Activated T-helper 1 cell treated with anti-CD3 and anti-CD28 coated beads, Interleukin-2, amount 50 U/mL, for 16 hours (primary cell): ENCODE measurements at places on chromosomes 3 and 15.

GRCh38 chr3:149621218-149622005 is 36.4 kb downstream of the WWTR1 start:
- no peak for DNase-seq

GRCh38 chr15:77493324-77493907 is 72.7 kb downstream of the HMG20A start:
- no peak for DNase-seq

DNA sequence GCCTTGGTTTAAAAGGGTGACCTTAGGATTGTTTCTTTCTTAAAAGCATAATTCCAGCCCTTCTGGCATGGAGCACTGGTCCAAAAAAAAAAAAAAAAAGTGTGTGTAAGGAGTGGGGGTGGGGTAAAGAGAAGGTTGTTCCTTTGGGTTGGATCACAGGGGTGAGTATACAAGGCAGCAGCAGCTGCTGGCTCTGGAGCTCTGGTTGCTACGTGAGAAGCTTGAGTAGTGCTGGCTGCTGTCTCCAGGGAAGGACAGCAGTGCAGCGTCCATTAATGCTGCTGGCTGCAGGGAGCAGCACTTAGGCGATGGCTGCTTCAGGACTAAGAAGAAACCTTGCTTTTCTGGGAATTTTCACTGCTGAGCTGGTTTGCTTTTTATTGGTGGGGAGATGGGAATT is 2.3 kb downstream of the SETD5 start:
- no peak for DNase-seq

- no peak for DNase-seq
Observed at GRCh38 chr3:169147238-169148008, 516.1 kb downstream of the MECOM start.

DNA sequence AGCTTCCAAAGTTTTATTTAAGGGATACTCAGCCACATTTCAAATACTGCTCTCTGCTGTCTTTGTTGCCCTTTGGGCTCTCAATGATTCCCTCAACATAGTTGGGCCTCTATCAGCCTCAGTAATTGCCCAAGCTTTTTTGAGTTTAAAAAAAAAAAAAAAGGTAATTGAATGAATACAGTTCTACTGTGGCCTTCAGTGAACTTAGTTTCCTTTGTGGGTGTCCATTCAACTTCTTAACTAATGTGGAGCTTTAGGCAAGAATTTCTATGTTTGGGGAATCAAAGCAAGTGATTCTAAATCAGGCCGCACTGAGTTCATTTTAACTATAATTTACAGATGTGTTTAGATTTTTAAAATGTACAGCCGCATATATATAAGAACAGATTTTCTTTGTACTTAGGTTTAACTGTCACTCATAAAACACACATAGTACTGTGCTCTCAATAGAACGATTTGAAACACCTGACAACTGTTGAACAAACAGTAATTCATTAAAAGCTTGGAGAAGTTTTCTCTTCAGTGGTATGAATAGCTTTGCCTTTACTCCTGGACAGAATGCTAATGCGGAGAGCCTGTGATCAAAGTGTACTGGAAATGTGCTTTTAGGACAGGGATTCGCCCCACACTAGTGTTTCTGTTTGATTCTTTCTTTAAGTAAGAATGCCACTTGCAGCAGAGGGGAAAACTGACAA is 844.9 kb upstream of the SEMA6D start:
- DNase-seq, result no peak

- DNase-seq, result no peak
Observed at GRCh38 chr15:67066041-67066958, 898 bp downstream of the SMAD3 start.

GRCh38 chr15:85582131-85583079 is 202.0 kb downstream of the AKAP13 start:
- DNase-seq, result peak; percentile 32

- no peak for DNase-seq
Observed at GRCh38 chr3:177357352-177358090, 160.2 kb upstream of the TBL1XR1 start.

- DNase-seq, result no peak
Observed at GRCh38 chr3:107660306-107660976, 137.7 kb downstream of the BBX start.

DNA sequence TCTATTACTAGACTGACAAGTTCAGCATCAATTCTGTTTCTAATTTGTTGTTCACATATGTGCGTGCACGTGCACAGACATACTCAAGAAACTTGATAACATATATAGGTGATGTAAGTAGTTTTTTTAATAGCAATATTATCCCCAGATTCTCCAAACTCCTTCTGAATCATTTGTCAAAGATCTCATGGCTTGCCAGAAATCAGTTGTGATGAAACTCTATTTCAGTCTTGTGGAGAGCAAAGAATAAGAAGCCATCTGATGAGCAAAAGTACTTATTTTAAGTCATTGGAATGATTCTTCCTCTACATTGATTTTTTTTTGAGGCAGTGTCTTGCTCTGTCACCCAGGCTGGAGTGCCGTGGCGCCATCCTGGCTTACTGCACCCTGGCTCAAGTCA is 167.0 kb upstream of the TBL1XR1 start:
- no peak for DNase-seq

DNA sequence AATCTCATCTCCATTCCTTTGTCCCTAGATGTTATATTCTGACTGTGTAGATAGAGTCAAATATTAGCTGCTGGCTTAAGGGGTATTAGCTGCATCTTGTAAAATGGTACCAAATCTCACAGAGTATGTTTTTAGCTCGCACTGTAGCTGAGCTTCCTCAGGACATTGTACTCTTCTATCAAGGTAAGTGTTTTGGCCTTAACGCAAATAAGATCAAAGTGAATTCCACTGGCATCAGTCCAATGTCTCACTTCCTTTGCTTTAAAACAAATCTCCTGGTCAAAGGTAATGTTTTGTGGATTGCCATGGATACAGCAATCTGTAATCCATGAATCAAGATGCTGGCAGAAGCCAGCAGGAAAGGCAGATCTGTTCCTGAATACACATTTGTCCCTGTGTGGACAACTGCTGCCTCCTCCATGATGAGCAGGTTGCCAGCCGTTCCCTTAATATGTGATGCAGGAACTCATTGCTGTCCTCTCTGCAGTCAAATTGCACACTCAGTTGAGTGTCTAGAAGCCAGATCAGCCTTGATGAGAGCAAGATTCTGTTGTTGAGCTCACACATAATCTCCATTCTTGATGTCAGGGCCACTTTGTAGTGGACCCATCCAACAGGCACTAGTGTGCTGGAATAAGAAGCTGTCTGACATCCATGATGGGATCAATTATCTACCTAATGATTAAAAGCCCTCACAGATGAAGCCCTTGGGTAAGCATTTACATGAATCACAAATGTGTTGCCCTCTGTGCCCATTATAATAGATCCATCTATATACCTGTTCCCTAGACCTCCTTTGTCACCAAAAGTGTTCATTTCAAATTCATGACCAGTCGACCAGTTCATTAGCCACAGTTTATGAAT is 96.6 kb upstream of the AGTR1 start:
- DNase-seq, result no peak

DNA sequence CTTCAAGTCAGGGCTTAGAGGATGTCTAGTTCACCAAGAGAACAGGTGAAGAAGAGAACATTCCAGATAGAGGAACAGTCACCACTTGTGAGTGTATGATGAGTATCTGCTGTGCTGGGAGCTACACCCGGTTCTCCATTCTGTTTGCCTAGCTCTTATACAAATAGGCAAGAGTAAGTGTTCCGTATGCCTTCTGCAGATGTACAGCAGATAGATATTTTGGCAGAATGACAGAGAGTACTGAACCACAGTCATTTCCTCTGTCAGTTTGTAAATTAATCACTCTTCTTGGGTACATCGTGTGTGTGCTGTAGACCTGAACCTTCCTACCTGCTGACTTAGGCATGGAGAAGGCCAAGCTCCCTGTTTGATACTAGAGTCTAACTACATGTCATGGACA is 108.3 kb upstream of the CTDSPL start:
- DNase-seq, result no peak

GRCh38 chr3:100045696-100046095 is 68.6 kb downstream of the FILIP1L start:
- no peak for DNase-seq

DNA sequence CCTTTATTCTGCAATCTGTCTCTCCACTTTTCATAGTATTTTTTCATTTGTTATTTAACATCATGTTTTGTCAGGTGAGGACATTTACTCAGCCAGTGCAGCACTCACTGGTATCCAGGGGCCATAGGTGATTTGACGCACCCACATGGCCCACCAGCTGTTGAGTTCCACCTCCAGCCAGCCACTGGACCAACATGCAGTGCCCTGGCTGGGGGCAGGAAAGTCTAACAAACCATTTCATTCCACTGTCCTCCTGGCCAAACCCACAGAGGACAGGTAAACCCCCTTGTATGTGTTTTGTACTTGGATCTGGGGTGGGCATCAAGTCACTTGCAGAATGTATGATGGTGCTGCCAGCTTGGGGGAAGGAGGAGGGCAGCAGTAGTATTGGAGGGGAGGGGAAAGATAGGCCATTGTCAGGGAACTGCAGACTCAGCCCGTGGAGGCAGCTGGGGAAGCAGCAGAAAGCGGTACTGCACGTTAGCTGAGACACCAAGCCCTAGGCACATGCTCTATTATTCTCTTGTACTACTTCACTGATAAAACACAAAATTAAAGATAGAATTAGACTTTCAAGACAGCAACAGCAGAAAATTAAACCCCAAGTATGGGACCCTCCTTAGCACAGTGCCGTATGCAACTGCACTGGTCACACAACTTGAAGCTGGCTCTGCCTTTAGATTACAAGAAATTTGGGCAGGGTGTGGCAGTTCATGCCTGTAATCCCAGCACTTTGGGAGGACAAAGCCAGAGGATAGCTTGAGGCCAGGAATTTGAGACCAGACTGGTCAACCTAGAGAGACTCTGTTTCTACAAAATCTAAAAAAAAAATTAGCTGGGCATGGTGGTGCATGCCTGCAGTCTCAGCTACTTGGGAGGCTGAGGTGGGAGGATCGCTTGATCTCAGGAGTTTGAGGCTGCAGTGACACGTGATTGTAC is 15.4 kb upstream of the RPL24 start:
- no peak for DNase-seq

- DNase-seq, result no peak
Observed at GRCh38 chr15:84766461-84767035, 18.2 kb downstream of the ZNF592 start.

DNA sequence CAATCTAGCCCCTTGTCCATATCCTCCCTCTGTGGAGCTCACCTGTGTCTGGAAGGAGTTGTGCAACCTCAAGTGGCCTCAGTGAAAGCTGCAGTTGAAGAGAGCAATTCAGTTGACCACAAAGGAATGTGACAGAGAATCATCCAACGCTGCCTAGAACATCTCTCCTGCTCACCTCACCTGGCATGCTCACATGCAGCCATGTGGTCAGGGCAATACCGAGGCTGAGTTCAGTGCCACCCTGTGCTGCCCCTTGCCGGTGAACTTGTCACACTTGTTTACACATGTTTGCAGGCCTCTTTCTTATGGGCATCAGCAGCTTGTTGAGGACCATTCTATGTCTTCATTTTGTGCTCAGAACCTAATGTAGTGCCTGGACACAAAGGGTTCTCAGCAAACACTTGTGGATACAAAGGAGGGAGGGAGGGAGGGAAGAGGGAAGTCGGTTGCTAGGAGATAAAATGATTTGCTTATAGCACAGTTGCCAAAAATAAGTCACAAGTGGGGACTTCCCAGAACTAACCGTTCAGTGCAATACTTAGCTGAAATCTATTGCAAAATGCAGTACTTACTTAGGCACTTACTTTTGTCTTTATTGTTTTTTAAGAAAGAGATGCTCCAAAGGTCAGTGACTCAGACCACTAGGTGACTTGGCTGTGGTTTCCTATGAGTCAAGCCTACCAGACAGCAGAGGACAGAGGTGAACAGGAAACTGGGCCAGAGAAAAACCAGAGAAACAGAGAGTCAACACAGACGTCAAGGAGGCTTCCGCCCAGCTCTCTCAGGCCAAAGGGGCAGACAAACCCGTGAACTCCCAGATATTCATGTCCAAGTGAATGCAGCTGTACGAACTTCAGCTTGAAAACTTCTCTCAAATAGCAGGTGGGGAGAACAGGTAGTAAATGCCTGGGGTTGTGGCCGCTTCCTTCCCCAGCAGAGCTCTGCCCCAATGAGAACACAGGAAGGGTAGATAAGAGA is 227.8 kb upstream of the CTNNB1 start:
- no peak for DNase-seq

- DNase-seq, result no peak
Observed at GRCh38 chr3:49914906-49915305, 11.2 kb upstream of the MST1R start.

GRCh38 chr3:8793242-8793641 is 23.8 kb upstream of the OXTR start:
- DNase-seq, result no peak

- no peak for DNase-seq
Observed at GRCh38 chr3:129010310-129010956, 9.3 kb downstream of the EFCC1 start.

DNA sequence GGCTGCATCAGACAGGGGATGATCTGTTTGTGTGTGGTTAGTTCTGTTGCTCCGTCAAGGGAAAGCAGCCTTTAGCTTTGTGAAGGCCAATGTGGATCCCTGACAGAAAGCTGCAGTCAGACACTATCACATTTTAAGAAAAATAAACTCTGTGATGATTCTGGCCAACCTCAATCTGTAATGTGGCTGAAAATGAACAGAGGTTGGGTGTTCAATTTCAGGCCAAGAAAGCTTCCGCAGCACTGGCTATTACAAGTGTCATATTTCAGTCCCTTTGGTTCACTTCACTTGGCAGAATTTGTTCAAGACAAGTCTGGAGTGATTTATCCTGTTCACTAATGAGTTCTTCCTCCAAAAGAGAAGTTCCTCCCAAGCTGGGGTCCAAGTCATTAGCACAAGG is 571.8 kb upstream of the IL12A start:
- no peak for DNase-seq

DNA sequence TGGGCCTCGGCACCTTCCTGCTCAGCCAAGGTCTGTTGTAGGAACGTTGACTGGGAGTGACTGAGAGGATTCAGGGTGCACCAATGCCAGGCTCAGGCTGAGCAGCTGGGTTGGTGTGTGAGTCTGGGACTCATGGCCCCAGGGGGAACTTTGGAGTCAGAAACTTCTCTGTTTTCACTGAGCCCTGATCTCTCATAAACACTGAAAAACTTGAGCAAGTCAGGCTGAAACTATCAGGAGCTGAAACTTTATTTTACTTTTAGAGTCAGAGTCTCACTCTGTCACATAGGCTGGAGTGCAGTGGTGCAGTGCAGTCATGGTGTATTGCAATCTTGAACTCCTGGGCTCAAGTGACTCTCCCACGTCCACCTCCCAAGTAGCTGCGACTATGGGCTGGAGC is 3.0 kb downstream of the TRAK1 start:
- no peak for DNase-seq
